COR-L47 (cell line): ENCODE measurements at places on chromosomes 6 and 20.

DNA sequence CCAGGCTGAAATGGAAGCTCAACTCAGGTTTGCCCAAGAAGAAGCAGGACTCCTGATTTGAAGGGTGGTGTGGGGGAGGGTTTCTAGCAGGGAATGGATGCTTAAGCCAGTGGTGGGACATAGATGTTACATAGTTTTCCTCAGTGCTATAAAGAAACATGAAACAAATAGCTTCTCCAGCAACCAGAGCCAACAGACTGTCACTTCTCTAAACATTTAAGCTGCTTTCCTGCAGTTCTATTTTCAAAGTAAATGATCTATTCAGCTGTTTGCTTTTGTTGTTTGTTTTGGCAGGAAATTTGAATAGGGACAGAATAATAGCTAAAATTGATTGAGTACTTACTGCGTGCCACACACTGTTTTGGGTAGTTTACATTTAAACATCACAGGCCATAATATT is 169.0 kb downstream of the UST start:
- DNase-seq = peak; percentile 39

DNA sequence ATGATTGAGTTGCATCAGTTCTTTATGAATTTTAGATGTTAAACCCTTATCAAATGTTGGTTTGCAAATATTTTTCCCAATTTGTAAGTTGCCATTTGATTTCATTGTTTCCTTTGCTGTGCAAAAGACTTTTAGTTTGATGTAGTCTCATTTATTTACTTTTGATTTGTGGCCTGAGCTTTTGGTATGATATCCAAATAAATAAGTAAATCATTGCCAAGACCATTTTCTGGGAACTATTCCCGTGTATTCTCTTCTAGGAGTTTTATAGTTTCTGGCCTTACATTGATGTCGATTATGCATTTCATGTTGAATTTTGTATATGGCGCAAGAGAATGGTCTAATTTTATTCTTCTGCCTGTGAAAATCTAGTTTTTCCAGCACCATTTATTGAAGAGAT is 13.4 kb downstream of the AIG1 start:
- no peak for DNase-seq

GRCh38 chr20:40080041-40080652 is 608.9 kb downstream of the MAFB start:
- DNase-seq = no peak

- DNase-seq = no peak
Observed at GRCh38 chr20:53984356-53985149, 85.8 kb downstream of the BCAS1 start.

DNA sequence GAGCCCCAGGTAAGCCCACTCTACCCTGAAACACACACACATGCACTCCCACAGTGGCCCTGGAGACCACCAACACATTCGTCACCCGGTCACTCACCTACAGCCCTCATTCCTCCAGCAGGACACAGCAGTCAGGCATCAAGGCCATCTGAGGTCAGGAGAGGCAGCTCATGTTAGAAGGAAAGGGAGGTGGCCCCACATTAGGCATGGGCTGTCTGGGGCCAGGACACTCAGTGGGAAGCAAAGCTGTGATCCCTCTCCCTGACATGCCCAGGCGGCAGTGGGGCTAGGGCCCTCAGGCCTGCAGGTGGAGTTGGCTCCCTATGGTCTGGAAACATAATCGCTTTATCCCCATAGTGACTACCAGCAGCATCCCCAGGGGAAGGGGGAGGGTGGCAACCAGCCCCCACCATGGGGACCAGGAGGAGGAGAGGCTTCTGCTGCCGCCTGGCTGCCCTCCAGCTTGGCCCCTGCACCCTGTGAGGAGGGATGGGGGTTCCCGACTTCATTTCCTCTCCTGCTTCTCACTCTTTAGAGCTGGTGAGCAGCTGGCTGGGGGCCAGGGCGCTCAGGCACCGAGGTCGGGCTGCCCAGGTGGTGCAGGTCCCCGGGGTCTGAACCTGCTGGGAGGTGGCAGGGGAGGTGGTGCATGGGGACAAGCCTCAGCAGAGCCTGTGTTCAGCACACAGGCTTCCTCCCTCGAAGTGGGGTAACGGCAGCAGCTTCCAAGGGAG is 76.6 kb upstream of the CST7 start:
- DNase-seq = peak; percentile 90

- DNase-seq = no peak
Observed at GRCh38 chr6:44787254-44787834, 399.8 kb downstream of the CDC5L start.

DNA sequence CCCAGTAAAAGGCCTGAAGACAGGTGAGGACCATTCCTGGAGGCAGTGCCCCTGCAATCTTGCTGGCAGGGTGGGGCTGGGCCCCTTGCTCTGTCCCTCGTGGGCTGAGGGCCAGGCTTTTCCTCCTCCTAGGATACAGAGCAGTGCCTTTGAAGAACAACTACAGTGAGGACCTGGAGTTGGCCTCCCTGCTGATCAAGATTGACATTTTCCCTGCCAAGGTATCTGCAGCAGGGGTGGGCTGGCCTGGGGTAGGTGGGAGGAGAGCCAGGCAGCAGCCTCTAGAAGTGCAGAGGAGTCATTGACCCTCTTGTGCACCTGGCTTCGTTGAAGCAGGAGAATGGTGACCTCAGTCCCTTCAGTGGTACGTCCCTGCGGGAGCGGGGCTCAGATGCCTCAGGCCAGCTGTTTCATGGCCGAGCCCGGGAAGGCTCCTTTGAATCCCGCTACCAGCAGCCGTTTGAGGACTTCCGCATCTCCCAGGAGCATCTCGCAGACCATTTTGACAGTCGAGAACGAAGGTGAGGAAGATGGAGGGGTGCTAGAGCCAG is 36.5 kb downstream of the PLCG1 start:
- no peak for DNase-seq

- DNase-seq = no peak
Observed at GRCh38 chr6:28408076-28408802, 8.7 kb upstream of the ZSCAN12 start.

- DNase-seq = peak; percentile 92
Observed at GRCh38 chr6:156557251-156557910, 219.8 kb upstream of the ARID1B start.

- no peak for DNase-seq
Observed at GRCh38 chr6:5023923-5024322, 20.1 kb upstream of the RPP40 start.

DNA sequence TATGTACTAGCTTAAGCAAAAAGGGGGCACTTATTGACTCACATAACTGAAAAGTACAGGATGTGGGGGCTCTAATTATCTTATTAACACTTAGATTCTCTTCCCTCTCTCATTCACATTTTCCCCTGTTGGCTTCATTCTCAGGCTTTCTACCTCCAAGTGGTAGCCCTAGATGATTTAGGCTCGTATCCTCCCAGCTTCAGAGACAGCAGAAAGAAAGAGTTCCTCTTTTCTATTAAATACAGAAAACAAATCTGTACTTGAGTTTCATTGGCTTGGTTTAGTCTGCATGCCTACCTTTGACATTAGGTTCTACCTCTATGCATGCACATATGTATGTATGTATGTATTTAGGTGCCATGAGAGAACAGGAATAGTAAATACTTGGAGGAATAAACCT is 15.5 kb upstream of the E2F3 start:
- DNase-seq = no peak

DNA sequence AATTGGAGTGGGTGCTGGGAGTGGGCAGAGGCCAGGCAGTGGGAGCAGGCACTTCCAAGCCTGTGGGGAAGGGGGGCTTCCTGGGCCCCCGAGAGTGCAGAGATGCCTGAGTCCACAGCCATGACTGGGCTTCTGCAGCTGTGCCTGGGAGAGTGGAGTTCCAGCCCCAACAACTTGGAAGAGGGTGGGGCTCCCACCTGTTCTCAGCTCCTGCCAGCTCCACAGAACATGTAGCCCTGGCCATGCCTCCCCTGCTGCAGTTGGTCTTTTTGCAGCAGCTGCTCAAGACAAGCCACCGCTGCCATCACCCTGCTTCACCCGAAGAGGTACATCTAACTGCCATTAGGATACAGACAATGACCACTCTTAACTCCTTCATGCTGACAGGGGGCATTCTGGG is 1092.3 kb downstream of the KHDRBS2 start:
- no peak for DNase-seq

DNA sequence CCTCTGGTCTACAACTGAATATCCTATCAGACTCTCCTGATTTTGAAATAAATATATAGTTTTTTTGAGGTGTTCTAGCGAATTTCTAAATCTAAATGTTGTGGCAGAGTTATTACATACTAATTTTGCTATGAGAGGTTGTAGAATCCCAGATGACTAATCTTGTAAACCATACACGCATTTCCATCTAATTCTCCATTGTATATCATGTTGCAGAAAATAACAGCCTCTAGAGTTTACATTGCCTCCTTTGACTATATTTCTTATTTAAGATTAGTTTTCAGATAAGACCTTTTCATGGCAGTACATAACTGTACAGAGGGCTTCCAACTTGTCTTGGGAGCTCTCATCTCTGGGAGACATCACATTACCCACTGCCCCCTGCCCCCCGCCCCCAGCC is 22.9 kb downstream of the PTPN1 start:
- no peak for DNase-seq

- DNase-seq = no peak
Observed at GRCh38 chr6:5818959-5819358, 187.8 kb downstream of the NRN1 start.

DNA sequence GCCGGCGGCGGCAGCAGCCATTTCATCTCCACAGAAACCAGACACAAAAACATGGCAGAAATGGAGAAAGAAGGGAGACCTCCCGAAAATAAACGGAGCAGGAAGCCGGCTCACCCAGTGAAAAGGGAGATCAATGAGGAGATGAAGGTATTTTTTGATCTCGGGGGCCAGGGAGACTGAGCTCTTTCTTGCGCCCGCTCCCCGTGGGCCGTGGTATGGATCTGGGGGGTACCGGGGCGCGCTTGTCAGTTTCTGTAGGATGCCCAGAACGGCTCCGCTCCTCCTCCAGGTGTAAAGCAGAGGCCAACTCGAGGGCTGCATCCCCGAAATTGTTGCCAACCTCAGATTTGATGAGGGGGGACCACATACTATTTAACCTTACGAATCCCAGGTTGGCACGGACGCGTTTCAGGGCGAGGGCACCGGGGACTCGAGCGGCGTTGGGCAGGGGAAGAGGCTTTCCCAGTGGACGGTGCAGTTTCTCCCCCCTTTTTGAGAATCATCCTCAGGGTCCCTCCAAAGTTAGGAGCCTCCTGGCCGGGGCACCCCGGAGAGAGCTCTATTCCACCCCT is 735 bp downstream of the SOBP start:
- DNase-seq = no peak

DNA sequence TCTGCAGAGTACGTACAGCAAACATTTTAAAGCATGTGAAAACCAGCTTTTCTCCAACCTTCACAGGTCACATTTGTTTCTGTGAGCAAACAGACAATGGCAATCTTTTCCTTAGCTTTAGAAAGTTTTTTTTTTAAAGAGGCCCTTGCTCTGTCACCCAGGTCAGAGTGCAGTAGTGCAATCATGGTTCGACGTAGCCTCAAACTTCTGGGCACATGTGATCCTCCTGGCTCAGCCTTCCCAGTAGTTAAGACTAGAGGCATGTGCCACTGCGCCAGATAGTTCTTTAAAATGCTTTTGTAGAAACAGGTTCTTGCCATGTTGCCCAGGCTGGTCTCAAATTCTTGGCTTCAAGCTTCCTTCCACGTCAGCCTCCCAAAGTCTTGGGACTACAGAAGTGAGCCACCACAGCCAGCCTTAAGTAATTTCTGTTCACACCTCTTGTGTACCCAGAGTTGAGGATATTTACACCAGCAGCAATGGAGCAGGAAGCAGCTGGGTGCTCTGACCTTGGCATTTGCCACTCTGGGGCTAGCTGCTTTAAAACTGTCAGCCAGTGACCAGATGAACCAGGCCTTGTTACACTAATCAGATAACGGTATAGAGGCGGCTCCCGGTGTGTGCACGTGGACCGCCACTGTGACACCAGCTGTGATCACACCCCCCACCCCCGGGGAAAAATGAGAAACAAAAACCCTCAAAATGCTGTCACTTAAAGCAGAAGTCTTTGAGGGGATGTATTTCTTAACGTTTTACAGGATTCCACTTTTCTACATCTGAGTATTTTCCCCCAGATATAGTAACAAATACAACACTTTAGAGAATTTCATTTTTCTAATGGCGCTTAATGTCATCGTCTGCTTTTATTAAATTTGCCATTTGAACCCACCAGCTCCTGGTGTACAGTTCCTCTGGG is 71.3 kb downstream of the AKAP12 start:
- no peak for DNase-seq

GRCh38 chr6:72657407-72658197 is 35.7 kb downstream of the KCNQ5 start:
- no peak for DNase-seq

GRCh38 chr6:121780325-121781321 is 345.2 kb downstream of the GJA1 start:
- peak; percentile 12 for DNase-seq

- DNase-seq = peak; percentile 78
Observed at GRCh38 chr6:116615937-116616736, at the start of gene RSPH4A. TSS of gene RSPH4A (plus strand) at chr6:116616479. CDS start at chr6:116616624, 145 bp downstream.

DNA sequence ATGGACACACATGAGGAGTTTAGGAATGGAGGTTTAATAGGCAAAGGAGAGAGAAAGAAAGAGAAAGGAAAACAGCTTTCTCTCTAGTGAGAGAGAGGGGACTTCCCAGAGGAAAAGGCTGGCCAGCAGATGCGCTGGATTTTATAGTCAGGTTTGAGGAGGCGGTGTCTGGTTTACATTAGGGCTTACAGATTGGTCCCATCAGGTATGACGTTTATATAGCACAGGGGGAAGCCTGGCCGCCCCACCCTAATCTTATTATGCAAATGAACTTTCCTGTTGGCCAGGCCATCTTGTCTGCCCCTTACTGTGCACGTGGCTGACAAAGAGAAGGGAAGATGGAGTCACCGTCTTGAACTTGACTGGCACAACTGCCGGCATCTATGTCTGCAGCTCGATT is 86.6 kb upstream of the QKI start:
- DNase-seq = no peak
